ENCODE measurements at places on chromosomes 7 and 10.
A peak's percentile ranks its signal among the peaks of the same experiment; 100 is the strongest.

DNA sequence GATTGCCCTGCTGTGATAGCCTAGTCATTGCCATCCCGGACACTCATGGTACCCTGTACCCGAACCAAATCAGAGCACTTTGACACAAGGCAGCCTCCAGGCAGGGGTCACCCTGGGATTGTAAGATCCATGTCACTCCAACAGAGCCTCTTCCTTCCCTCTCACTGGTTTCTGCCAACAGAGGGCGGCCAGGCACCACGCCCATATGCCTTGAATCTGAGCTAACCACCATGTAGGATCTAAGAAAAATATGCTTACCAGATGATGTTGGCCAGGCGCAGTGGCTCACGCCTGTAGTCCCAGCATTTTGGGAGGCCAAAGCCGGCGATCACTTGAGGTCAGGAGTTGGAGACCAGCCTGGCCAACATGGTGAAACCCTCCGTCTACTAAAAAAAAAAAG, 389.2 kb upstream of the KLF6 start:
- no peak for DNase-seq

DNA sequence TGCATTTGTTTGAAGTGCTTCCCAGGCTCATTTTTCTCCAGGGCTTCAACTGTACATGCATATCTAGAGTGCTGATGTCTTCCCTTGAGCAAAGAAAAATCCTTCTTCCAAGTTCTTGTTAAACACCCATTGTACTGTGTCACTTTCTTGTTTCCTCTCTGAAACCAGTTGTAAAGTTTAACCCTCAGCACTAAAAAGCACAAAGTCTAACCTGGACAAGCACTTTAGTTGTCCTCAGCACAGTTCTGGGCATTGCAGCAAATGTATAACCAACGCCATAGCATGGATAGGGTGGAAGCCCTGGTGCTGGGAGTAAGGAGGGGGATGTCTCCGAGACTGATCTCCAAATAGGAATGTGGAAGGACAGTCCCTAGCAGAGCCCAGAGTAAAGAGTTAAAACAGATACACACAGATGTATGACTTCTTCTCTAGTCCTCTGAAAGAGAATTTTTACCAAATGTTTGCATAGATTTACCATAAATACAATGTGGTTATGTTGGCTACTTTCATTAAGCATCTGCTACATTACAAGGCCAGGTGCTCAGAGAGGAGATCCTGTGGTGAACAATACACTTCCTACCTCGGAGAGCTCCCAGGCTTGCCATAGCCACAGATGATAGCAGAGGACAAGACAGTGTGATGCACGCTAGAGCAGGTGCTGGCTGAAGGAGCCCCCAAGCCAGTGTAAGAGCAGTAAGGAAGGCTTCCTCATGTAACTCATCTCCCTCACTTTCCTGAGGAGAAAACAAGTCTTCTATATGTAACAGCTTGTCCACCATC, 57.0 kb downstream of the DNAJC12 start:
- DNase-seq: no peak

DNA sequence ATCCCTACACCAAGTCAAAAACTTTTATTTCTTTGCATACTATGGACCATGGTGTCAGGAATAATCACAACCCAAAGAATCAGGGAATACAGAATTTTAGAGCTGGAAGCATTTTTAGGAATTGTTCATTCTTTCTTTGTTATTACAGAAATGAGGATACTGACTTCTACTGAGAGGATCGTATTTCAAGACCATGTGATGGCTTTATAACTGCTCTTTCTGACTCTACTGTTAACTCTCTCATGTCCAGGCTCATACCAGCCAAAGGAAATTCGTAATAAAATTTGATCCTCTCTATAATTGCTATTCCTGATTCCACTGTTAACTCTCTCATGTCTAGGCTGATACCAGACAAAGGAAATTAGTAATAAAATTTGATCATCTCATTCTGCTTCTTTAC, 1050.9 kb upstream of the C7orf33 start:
- DNase-seq: no peak

DNA sequence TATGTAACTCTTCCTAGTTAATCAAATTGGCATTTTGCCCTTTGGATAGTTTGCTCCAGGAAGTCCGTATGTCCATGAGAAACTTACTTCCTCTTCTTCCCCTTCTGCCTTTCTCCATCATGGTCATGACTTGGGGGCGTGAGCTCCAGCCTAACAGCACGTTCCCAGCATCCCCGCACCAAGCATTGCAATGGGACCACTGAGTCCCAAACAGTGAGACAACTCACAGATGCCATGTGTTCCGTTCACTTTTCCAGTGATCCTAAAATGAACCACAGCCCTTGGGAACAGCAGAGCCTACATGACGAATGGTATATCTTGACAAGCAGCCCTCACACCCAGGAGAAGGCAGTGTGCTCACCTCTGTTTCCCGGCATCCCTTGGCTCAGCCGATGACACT, 10.7 kb downstream of the BTBD16 start:
- no peak for DNase-seq

DNA sequence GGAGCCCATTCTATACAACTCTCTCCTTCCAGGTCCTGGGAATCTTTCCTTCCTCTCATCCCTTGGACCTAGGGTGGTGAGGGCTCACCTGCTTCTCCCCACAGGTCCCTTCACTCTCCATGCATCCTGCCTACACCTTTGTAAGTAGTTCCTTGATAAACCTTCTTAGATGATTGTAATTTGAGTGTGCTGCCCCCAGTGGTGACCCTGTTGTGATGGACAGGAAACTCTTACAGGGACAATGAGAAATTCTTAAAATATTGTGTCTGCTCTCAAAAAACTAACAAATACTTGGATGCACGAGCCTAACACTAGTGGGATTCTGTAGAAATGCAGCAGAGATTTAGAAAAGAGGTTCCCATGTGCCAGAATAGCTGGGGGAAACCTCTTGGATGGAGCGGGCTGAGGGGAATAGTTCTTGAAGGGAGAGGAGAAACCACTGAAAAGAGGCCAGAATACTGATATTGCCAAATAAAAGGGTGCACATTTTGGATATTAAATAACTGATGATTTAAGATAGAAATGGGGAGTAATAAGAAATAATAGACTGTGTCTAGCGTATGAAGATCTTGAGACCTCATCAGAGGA, 6.7 kb upstream of the PAXIP1 start:
- no peak for DNase-seq

DNA sequence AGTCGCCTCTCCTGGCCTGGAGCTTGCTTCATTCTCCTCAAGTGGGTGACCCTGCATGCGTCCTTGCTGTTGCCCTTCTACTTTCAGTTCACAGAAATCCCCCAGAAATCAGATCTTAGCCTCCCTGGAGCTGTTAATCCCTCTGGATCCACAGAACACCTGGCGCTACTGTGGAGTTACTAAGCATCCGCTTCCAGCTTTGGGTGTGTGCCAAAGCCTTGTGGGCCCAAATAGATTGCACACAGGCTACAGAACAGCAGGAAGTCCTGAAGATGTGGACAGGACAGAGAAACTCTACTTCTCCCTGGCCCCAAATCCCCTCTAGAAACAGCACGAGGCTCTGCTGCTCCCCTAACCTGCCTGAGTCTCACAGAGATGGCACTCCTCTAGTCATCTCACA, 36.6 kb upstream of the PDLIM1 start:
- no peak for DNase-seq

GRCh38 chr10:100744136-100744986, 1.0 kb upstream of the PAX2 start:
- DNase-seq: no peak

- DNase-seq: no peak
These were observed 30.1 kb downstream of the TNS3 start for GRCh38 chr7:47551668-47552440.

GRCh38 chr10:79148452-79149344, 79.9 kb downstream of the ZMIZ1 start:
- peak; percentile 68 for DNase-seq

- DNase-seq: no peak
These were observed 155.7 kb downstream of the CUX1 start for GRCh38 chr7:101973130-101973529.

DNA sequence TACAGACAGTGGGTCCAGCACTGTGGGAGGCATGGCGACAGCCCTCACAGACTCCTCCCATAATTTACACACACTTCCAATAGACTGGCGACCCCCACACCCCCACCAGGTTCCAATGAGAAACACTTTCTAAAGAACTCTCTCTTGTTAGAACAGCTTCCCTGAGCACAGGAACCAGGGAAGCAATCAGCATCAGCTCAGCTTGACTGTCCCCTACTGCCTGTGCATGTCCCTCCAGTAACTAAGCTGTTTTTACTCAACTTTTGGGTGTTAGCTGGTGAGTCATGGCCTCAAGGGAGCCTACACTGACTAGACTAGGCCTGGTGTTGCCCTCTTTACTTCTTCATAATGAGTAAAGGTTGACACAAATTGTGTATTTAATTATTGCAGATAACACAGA, 32.6 kb upstream of the HERPUD2 start:
- no peak for DNase-seq
